ENCODE measurements at places on chromosomes 4 and X.

GRCh38 chr4:147815741-147816140 lies 83.9 kb downstream of the ARHGAP10 start:
- no peak for DNase-seq

- no peak for DNase-seq
Measured at GRCh38 chrX:134633832-134634231, 24.4 kb downstream of the PLAC1 start.

- no peak for DNase-seq
Measured at GRCh38 chr4:10746371-10747171, 62.0 kb upstream of the CLNK start.

DNA sequence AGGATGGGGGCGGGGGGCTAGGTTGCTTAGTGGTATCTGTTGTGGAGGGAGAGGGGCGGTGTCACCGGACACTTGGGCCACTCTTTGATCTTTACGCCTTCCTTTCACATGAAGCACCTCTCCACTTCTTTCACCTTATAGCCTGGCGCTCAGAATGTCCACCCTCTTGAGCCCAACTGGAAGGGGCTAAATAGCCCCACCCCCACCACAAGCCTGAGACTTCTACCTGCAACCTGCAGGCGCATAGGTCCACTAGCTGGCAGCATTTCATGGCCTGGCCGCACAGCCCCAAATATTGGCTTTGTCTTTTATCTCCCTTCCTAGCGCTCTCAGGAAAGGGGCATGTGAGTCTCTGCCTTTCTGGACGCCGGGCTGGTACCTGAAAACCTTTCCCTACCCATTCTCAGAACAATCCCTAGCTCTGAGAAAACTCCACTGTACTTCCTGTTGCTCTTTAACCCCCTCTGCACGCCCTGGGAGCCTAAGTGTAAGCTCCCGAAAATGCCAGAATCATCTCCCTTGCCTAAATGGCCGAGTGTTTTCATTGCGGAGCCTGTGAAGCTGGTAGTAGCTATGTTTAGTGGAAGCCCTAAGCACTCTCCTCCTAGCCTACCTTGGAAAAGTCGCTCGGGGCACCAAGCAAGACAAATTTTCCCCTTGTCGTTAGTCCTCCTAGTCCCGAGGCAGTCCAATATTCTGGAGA lies 1.2 kb upstream of the TRPC5 start:
- DNase-seq: no peak

- no peak for DNase-seq
Measured at GRCh38 chrX:18929775-18930174, 54.1 kb downstream of the PHKA2 start.

GRCh38 chr4:76083386-76083988 lies 9.0 kb downstream of the ART3 start:
- no peak for DNase-seq

GRCh38 chrX:374596-374995 lies 12.1 kb downstream of the PPP2R3B start:
- DNase-seq: no peak

DNA sequence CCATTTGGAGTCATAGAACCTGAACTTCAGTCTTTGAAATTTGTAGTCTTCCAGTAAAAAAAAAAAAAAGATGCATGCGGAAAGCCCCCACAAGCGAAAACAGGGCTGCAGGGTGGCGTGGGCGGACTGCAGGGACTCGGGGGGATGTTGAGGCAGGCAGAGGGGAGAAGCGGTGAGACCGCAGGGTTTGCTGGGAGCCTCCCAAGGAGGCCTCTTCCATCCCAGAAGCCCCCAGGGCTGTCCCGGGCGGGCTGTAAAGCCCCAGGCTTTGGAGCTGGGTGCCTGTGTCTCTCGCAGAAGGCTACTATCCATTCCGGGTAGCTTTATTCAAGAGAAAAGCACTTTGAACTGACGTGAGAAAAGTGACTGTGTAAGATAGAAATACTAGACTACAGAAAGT lies 46.7 kb upstream of the TADA2B start:
- DNase-seq: no peak

GRCh38 chr4:53931461-53931961 lies 132.9 kb downstream of the CHIC2 start:
- DNase-seq: no peak

- DNase-seq: no peak
Measured at GRCh38 chrX:141469469-141469868, 115.1 kb downstream of the SPANXA1 start.

- no peak for DNase-seq
Measured at GRCh38 chr4:182809417-182810102, 107.6 kb downstream of the DCTD start.

- no peak for DNase-seq
Measured at GRCh38 chr4:68416591-68416990, 30.7 kb upstream of the TMPRSS11E start.

DNA sequence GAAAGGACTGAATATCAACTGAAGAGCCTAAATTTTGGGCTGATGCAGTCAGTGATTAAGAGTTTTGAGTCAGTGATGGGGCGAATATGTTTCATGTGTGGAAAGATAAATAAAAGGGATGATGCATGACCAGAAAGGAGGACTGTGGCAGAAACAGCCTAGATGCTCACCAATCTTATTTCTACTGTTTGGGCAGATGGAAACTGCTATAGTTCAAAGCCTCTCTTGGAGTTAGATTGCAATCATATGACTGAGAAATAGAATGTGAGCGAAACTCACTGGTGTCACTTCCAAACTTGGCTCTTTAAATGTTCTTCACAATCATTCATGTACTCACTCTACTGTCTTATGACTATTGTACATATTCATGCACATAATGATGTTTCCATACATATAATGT lies 35.4 kb upstream of the YTHDC1 start:
- no peak for DNase-seq

GRCh38 chrX:56746996-56747395 lies 18.0 kb downstream of the NBDY start:
- no peak for DNase-seq

- no peak for DNase-seq
Measured at GRCh38 chr4:39699687-39700409, 1.9 kb downstream of the UBE2K start.

DNA sequence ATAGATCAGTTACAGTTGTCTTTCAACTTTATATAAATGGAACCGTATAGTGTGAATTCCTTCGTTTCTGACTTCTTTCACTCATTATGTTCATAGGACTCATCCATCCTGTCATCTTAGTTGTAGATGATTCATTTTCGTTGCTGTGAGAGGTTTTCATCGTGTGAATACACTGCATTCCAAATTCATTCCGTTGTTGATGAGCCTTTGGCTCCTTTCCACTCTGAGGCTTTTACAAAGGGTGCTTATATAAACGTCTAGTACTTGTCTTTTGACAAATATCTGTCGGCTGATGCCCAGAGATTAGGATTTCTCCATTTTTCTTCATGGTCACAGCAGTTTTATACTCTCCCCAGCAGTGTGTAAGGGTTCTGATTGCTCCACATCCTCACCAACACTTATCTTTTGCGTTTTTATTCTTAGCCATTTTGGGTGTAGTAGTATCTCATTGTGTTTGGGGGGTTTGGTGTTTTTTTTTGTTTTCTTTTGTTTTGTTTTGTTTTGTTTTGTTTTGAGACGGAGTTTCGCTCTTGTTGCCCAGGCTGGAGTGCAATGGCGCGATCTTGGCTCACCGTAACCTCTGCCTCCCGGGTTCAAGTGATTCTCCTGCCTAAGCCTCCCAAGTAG lies 48.6 kb downstream of the LRP2BP start:
- no peak for DNase-seq

GRCh38 chr4:158782551-158783360 lies 13.9 kb downstream of the FNIP2 start:
- no peak for DNase-seq

DNA sequence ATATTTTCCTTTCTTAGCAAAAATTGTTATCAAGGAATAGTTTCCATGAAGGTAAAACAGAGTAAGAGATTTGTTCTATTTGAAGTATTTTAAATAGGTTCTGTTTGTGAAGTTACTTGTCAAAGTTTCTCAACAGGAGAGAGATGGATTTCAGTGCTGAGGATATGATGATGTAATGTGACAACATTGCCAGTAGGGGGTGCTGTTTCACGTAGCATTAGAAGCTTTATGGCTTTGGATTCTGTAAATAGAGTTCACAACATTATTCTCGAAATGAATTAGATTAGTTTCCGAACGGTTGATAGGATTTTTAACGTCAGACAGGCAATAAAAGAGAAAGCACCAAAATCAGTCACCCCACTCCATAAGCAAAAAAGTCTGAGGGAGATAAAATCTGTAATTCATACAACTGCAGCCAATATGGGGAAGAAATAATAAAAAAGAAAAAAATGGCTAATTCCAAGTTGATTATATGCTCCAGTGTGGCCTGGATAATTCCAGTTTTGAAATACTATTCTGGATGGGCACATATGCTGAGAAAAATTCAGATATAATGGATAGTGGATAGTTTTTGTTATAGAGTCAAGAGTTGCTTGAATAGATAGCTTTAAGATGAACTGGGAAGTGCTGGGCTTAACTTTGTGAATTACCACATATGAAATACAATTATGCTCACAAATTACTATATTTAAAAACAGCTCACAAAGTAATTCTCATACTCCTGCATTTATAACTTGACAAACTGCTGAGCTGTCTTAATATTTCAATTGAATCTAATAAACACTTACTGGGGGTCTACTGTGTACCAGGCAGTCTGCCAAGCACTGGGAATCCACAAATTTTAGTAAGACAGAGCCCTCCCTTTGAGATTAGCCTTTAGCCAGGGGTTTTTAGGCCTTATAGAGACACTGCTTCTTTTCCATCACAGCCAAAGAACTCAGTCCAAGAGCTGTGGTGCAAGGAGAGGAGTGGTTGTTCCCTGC lies 109.1 kb downstream of the GPAT3 start:
- peak; percentile 43 for DNase-seq

- no peak for DNase-seq
Measured at GRCh38 chr4:38188631-38189101, 228.5 kb downstream of the PTTG2 start.

- DNase-seq: no peak
Measured at GRCh38 chrX:14412686-14413085, 116.7 kb upstream of the GLRA2 start.

DNA sequence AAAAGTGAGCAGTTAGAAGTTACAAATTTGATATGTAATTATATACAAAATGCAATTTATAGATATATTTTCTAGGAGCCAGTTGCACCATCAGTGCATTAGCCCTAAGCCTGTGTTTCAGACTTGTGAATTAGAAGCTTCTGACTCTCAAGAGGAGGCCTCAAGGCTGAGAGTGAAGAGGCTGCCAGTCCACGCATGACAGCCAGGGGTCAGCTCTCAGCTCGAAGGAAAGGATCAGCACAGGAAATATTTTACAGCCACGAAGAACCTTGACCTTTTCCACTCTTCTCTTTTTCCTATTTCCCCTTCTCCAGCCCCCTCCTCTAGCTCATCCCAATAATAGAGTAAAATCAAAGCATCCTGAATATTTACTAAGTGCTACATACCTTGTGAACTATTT lies 642.4 kb downstream of the TRIML1 start:
- DNase-seq: no peak

DNA sequence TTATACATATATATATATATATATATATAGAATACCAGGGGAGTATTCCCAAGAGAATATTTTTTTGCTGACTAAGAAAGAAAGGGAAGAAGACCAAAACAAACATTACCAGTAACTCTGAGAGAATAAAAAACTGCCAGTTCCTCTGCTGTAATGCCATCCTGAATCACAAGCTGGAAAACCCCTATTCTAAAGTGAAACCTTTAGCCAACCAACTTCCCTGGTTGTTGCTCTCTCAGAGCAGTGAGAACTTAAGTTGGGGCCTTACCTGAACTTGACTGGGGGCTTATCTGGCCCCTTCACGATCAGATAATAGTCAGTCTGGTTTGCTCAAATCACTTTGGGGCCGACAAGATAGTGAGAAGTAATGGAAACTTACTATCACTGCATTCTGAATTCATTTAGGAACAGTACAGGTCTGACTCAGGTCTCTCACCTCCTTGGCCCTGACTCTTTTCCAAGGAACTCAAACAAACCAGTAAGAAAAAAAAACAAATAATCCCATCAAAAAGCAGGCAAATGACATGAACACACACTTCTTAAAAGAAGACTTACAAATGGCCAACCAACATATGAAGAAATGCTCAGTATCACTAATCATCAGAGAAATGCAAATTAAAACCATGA lies 62.5 kb downstream of the CD40LG start:
- DNase-seq: no peak

DNA sequence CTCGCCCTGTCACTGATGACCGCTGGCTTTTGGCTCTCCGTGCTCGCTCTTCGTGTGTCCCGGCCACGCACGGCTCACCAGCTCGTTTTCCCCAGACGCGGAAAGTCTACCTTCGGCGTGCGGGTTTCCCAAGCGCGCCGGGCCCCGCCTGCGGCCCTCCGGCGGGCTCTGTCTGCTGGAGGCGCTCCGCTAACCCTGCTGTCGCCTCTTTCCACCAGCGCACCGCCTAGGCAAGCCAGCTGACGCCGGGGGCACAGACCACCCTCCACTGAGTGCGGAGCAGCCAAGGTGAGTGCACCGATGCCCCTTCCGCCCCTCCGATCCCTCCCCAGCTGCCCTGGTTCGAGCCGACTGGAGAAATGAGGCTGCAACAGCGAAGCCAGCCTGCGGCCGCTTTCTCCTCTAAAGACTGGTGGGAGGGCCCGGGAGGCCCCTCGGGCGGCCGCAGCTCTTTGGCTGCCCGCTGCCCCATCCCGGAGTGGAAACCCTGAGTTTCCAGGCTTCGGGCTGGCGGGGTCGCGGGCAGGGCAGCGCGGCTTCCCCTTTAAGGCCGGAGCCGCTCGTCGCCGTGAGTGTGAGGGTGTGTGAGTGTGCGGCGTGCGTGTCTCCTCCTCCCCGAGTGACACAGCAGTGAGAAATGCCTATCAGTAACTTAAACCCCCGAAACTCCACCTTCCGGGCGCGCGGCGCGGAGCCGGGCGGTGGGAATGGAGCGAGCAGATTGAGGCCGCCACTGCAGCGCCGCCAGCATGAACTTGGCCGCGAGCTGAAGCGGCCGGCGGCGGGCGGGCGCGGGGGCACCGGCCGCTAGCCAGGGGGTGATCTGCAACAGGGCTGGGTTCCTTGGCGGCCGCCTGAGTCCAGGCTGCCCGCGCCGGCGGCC lies at the start of gene MAMLD1:
TSS of gene MAMLD1 (plus strand) at position 719 of the 883 bp plus-strand sequence. CDS start 82,200 bp downstream, outside the sequence.
- no peak for DNase-seq

DNA sequence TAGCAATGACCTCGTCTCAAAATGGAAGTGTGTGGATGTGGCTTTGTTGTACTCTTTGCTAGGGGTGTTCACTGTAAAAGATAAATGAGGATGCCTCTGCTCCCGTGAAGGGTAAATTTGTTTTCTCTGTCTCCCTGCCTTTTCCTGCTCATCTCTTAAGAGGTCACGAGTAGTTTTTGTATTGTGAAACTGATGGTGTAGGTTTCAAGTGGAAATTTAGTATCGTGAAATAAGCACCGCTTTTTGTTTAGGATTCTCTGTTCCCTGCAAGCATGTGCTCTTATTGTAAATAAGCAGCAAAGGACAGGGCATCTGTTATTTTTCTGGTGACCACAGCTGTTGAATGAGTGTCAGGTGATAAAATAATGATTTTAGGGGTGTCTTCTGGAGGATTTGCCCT lies 104.6 kb downstream of the PHEX start:
- DNase-seq: peak; percentile 7

GRCh38 chr4:143294310-143294709 lies 42.4 kb upstream of the GAB1 start:
- DNase-seq: no peak

GRCh38 chr4:78940752-78941151 lies 1.5 kb upstream of the PAQR3 start:
- DNase-seq: no peak

GRCh38 chr4:56198265-56198664 lies 189.0 kb downstream of the AASDH start:
- DNase-seq: no peak

GRCh38 chr4:82983444-82983843 lies 27.2 kb downstream of the LIN54 start:
- DNase-seq: no peak

Data from NCI-H2171 treated with DMSO at 0.1 percent for 48 hours (cell line).